Renal cortical epithelial cell (primary cell): ENCODE measurements at places on chromosomes 6 and 20. TPM values are rescaled to one million over a fixed set of nuclear protein-coding genes. Genes with fewer than 3 reads are reported as not detected.

GRCh38 chr20:44765091-44765490, 19.4 kb downstream of the KCNK15 start:
- DNase-seq: no peak

DNA sequence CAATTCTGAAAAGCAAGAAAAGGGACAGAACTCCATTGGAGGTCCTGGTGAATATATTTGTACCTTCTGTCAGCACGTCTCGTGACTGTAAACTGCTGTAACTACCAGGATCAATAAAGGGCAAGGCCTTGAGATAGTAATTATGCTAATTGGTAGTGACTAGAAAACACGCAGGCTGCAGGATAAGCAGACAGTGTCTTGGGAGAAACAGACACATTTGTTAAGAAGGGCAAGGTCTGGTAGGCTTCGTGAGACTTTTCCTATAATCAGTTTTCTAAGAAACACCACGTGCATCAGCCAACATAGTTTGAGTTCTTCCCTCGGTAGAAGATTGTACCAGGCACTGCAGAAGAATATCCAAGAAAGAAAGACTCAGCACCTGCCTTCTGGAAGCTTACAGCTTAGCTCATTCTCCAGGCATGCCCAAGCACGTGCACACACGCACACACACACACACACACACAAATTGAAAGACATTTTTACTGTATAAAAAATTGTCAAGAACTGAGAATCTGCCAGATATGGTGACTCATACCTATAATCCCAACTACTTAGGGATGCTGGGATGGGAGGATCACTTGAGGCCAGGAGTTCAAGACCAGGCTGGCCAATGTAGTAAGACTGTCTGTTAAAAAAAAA, 167.0 kb upstream of the SASH1 start:
- no peak for DNase-seq

DDR1 gene
- 165 and 197 TPM in 2 replicates for total RNA-seq

DNA sequence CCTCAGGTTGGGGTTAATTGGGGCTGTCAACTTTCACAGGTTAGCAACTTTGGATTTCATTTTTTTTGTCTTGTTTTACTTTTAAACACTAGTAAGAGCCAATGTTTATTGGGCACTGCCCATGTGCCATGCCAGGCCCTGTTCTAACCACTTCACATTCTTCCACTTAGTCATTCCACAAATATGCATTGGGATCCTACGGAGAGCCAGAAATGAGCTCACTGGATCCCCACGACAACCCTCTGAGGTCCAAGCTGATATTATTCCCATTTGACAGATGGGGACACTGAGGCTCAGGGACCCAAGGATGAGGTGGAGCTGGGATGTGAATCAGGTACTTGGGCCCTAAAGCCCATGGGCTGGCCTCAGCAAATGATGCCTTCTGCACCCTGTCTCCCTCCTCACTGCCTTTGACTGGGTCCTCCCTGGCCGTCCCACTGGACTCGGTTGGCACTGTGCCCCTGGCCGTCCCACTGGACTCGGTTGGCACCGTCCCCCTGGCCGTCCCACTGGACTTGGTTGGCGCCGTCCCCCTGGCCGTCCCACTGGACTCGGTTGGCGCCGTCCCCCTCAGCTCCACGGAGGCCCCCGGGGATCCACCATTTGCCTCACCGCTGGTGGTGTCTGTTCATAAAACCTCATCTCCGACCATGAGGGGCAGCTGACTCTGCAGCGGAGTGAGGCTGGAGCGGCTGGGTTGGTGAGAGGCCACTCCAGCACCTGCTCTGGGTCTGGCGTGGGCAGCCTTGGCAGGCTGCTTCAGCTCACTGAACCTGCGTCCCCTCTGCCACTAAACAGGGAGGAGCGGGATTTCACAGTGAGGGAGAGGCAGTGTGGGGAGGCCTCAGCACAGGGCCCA, 4.8 kb upstream of the PMEPA1 start:
- DNase-seq: peak; percentile 93

DNA sequence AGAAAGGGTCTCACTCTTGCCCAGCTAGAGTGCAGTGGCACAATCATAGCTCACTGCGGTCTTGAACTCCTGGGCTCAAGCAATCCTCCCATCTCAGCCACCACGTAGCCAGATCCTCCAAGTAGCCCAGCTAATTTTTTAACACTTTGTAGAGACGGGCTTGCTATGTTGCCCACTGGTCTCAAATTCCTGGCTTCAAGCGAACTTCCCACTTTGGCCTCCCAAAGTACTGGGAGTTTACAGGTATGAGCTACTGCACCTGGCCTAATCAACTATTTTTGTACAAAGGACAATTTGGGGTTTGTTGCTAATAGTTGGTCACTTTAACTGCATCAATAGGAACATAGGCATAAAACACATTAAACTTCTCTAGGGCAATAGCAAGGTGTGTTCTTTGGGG, 29.9 kb upstream of the SYNCRIP start:
- DNase-seq: no peak

AIF1 gene
- total RNA-seq: not detected in 2 replicates

- peak; percentile 8 for DNase-seq
These were observed 122.8 kb upstream of the B3GAT2 start for GRCh38 chr6:71079677-71080076.

DNA sequence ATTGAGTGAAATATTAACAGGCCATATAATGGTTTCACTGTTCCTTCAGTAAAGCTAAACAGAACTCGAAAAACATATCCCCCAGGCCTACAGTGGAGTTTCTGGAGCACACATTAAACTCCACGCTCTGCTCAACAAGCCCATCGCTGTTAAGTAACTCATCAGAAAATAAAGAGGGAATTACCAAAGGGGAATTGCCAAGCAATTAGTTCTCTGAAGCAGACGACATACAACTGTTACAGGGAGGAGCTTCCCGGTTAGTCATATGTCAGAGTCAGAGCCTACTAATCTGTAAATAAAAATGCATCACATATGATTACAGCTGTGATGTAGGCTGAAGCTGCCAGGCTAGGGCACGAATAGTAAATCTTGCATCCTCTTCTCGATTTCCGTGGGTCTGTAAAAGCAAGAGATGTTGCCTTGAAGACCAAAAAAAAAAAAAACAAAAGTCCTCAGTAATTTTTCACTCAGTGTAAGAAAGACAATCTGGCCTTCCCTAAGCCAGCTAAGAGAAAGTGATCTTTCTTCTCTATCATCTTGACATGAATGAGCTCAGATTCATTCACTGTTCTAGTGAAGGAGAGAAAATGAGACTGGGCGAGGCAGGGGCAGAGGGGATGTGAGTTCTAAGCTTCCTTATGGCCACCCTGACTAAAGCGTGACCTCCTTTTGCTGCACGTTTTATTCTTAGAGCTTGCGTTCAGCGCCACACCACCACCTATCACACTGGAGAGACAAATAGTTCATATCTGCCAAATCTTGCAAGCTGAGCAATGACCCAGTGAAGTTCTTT, 13.8 kb downstream of the ATXN1 start:
- DNase-seq: peak; percentile 96

DNA sequence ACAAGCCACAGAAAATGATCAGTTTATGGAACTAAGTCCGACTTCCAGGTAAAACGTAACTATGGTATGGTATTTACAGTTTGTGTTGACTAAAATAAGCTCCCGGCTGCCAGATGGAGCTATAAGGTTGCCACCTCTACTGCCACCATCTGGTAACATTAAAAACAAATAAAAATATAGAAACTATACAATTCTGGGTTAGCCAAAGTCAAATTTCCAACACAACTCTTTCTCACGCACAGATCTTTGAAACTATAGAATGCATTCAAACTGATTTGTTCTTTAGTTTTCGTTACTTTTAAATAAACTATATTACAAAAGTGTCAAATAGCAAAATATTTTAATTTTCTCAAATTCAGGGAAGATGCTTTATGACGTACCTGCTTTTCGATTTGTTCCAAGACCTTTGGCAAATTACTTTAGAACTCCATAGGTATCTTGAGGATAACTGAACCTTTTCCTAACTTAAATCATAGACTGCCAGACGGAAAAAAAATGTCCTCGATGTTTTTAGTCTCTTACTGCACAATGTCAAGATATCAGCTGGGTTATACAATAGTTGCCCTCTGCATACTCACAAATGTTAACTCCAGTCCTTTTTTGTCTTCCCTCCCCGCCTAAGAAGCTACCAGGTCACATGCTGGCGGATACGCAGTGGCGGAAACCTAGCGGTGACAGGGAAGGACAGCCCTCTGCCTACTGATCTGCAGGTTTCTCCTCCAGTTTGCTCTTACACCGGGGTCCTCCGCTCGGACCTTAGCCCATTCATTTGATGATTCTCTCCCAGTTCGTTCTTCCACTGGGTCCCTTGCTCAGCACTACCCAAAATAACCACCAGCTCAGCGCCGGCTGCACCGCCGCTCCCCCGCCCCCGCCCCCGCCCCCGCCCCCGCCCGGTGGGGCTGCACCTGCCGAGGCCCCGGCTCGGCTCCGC, 888 bp downstream of the SLC17A5 start:
- peak; percentile 43 for DNase-seq

DNA sequence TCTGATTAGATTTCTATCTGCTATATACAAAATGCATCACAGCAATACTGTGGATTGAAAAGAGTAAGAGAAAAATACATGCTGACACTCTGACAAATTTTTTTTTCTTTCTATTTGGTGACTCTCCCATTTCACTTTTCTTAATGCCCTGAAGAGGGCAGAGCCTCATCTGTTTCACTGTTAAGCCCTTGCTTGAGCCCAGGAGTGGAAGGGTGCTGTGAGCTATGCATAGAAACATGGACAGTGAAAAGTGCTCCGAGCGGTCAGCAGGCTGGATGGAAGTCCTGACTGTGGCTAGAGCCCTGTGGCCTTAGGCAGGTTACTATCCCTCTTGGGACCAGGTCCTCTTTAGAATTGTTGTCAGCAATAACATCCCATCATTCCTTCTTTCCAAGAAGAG, 17.4 kb upstream of the CSE1L start:
- DNase-seq: peak; percentile 21

GRCh38 chr20:51542033-51542570, 417 bp downstream of the NFATC2 start:
- DNase-seq: no peak
